Fibroblast of skin of right biceps (primary cell): ENCODE measurements at places on chromosomes 12 and 14.

DNA sequence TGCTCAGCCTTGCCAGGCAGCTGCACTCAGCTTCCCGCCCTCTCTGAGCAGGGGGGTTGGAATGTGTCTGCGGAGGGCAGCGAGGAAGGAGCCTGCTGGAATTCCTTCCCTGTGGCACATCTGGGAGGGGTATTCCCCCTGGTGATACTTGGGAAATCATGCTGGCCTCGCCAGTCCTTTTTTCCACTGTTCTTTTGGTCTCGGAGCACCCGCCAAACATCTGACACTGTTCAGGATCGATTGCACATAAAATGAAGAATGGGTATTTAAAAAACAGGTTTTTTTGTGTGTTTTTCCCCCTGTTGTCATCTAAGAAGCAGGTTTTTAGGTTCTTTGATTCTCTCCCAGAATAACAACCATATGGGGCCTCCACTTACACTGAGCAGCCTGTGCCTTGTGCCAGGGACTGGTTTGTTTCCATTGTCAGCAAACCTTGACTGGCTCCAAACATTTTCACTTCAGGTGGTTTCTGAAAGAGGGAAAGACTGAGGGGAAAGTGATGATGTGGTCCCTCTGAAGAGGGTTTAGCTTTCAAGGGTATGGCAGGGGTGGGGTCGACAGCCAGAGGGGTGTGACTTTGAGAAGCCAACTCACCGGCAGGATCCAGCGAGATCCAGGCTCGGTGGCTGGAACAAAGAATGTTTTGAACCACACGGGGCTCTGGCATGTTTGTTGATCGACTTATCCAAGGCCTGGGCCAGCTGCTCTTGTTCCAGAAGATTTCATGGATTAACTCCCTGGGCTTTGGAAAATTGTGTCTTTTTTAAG, 215.1 kb downstream of the CACNA1C start:
- peak; percentile 83 for DNase-seq

DNA sequence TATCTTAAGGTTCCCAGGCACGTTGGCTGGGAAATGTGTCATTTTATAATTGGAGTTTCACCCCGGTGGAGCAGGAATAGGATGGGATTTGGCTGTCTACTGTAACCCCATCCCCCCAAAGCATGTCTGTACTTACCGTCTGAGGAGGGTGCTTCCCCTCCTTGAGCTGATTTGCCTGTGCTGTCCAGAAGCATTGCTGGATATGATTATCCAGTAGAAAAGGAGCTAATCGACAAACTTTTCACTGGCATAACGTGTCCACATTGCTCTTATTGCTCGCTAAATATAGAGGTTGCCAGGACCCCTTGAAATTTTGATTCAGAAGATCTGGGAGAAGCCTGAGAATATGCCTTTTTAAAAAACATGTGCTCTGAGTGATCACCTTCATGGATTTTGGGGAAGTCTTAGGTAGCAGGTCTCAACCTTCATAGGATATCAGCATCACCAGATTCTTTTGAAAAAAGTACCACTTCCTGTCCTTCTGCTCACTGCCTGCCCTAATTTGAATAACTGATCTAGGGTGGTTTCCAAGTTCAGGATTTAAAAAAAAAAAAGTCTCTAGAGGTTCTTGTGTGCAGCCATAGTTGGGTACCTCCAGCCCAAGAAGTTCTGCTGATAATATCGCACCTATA, 80.4 kb upstream of the KCNA1 start:
- DNase-seq = no peak

DNA sequence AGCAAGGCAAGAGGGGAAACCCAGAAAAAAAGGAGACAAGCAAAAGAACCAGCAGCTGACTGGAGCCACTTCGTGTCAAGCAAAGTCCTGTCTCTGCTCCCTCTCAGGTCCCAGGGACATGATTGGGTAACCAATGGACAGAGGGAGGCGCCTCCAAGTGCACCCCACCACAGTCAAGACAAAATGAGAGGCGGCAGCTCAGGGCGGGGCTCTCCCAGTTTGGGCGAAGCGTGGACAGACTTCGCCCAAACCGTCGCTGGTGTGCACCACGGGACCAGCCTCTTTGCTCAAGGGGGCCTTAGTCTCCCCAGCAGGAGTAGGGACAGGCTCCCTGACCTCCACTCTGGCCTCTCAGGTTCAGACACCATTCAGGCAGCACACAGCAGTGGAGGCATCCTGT, 1.5 kb upstream of the BEGAIN start:
- DNase-seq = no peak

DNA sequence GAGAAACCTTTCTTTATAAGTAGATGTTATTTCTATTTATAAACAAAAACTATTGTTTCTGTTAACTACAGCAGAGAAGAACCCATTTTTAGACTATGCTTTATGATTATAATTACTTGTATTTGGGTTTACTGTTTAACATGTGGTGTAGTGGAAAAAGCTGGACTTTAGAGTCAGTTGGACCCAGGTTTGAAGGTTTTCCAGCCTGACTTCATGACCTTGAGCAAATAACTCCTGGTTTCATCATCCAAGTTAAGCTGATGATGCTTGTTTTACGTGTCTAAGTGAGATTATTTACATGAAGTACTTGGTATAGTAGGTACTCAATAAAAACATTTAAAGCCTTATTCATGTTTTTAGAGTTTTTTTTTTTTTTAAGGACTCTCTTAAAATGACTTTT, 221.8 kb upstream of the ARHGAP5 start:
- no peak for DNase-seq

DNA sequence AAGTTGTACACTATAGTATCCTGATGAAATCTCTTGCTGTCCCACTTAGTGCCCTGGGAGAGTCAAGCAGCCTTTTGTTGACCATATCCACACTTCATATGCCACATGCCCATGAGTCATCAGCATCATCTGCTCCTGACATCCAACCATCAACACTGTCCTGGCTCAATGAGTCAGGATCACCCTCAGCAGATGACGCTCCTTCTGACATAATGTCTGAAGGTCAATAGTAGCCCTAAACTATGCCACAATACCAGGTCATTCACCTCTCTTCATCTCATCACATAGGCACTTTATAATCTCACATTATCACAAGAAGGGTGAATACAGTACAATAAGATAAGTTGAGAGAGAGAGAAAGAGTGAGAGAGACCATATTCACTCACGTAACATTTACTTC, 369.0 kb upstream of the FAR2 start:
- DNase-seq = peak; percentile 48

GRCh38 chr12:115710104-115710564, 567.4 kb downstream of the MED13L start:
- DNase-seq = peak; percentile 86

- DNase-seq = peak; percentile 29
Observed at GRCh38 chr12:115840159-115840558, 437.3 kb downstream of the MED13L start.

- DNase-seq = no peak
Observed at GRCh38 chr12:20398686-20399085, 30.3 kb downstream of the PDE3A start.

DNA sequence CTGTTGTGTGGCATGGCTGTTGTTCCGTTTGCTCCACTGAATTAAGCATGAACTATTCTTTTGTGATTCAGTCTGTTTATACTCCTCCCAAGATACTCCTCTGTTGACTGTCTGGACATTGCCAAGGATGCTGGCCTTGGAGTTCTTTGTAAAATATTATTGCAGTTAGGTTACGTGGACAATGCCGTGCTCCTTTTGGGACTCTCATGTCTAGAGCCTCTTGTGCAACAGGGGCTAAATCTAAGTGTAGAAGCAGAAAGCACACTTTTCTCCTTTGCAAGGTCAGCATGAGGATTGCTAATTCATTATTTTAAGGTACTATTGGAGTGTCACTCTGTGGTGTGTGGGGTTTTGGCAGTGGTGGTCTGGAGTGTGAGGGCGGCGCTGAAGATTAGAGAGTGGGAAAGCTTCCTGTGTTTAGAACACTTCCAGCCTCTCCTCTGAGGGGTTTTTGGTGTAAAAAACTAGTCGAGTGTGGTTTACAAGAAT, 125.4 kb downstream of the SAMD4A start:
- no peak for DNase-seq

GRCh38 chr12:107429006-107429705, 256.4 kb upstream of the PWP1 start:
- DNase-seq = no peak

DNA sequence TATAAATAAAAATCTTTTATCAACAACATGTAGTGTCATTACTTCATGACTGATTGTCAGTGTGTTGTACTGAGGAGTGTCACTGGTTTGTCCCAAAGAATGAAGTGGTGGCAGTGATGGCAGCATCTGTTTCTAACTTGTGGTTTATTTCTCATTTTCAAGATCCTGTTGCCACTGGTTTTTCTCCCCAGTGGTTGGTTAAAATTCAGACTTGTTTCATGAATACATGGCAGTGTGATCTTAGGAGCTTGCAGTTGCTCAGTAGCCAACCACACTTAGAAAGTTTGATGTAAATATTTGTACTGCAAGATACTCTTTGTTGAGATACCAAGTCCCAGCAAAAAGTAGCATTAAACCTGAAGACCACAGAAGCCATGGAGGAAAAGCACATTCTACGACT, 69.8 kb downstream of the PLEKHA5 start:
- DNase-seq = no peak

DNA sequence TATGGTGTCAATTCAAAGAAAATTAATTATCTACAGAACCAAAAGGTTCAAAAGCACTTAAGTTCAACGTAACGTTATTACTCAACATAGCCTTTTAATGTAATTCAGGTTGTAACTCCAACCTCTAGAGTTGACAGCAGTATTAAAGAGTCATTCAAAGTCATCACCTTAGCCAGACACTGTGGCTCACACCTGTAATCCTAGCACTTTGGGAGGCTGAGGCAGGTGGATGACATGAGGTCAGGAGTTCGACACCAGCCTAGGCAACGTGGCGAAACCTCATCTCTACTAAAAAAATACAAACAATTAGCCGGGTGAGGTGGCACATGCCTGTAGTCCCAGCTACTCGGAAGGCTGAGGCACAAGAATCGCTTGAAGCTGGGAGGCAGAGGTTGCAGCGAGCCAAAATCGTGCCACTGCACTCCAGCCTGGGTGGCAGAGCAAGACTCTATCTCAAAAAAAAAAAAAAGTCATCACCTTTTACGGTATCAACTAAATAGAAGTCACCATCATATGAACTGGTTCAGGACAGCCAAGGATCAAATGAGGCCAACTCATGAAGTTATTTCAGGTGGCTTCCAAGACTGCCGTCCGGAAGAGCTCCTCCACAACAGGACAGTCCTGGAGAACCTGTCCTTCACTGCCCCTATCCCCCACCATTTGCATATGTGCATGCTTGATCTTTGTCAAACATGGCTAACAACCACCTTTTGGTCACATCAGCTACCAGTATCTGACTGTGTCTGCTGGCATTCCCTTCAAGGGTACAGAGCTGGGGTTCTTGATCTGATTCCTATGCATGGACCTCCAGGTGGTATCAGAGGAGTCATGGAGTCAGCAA, 4.2 kb downstream of the PPTC7 start:
- DNase-seq = no peak

- no peak for DNase-seq
Observed at GRCh38 chr12:125645724-125646123, 580.5 kb downstream of the AACS start.

DNA sequence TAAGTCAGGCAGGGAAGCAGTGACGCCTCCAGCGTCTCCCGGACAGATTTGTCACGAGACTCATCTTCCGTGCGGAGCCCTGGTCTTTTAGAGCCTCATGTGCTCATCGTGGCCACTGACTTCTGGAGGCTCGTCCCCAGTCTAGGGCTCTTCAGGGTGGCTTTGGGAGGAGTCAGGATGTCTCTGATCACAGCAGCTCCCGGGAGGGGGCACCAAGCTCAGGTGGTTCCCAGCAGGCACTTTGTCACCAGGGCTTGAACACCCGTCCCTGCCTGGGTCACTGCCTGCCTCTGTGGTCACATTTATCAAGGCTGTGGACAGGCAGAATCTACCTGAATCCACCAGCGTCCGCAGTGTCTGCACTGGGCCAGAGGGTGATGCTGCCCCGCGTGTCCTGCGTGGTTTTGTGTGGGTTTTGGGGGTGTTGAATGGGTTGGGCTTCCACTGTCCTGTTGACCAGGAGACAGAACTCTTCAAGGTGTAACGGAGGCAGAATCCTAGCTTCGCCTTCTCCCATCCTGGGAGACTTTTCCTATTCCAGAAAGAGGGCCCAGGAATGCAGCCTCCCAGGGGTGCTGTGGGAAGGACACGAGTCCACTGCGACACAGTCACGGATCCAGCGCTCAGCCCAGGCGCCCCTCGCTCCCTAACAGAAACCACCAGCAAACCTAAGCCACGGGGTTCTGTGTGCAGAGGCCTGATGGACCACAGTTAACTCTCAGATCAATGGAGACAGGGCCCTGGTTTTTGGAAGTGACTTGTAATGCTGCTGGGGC, 132.3 kb downstream of the ADGRD1 start:
- DNase-seq = no peak

DNA sequence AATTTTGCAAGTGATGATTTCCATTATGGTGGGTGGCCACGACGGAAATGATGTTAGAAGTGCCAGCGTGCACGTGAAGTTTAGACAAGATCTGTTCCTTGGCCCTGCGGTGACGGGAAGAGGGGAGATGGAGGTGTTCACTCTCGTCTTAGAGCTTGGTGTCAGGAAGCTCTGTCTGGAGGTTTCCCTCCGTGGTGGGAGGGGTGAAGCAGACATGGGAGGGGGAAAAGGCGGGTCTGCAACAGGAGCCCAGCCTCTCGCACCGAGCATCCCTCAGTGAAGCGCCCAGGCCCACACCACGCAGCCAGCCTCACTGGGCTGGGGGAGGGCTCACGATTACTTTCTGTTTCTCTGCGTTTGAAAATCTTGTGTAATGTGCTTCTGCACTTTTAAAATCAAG, 26.3 kb downstream of the EML1 start:
- DNase-seq = no peak

DNA sequence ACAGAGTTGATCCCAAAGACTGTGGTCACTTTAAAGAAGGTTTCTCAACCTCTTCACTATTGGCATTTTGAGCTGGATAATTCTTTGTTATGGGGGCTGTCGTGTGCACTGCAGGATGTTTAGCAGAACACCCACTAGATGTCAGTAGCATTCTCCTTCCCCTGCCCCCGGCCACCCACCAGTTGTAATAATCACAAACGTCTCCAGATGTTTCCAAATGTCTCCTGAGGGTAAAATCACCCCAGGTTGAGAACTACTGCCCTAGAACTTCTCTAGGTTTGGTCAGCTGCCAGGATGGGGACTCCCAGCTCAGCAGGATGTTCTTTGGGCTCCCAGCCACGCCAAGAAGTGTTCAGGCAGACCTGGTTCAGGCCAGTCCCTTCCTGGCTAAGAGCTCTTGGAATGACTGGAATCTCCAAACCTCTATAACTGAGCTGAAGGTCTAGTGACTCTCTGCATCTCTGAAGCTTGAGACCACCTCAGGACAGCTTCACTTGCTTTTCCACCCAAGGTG, 12.5 kb upstream of the AJUBA start:
- peak; percentile 75 for DNase-seq

DNA sequence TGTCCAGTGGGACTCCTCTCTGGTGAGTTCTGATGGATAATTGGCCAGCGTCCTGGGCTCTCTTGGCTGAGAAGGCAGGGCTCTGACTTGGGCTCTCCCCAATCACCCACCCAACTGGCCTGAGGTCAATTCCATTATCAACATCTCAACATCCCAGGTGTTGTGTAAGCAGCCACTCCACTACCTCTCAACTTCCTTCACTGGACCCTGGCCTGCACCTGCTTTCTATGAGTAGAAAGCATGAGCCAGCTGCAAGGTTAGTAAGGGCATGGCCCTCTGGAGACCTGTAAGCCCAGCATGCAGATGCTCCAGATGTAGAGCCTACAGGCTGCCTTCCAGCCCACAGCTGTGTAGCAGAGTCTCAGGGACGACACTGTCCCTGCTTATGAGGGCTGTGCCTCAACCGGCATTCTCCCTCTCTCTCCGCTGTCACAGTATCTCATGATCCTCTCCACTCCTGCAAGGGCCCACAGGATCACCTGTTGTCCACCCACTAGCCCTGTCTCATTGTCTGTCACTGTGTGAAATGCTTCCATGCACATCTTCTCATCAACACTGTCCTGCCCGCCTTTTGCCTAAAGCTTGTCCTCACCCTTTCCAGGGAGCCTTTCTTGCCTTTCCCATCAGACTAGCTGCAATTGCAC, 5.4 kb upstream of the KRT81 start:
- DNase-seq = no peak
